Jurkat, Clone E6-1 (cell line): ENCODE measurements at places on chromosomes 2 and 18.

GRCh38 chr18:79405781-79406575 is 10.2 kb downstream of the NFATC1 start:
- DNase-seq: peak; percentile 41

- no peak for DNase-seq
These were observed 625 bp downstream of the LYPD6 start for GRCh38 chr2:149331023-149331400.

DNA sequence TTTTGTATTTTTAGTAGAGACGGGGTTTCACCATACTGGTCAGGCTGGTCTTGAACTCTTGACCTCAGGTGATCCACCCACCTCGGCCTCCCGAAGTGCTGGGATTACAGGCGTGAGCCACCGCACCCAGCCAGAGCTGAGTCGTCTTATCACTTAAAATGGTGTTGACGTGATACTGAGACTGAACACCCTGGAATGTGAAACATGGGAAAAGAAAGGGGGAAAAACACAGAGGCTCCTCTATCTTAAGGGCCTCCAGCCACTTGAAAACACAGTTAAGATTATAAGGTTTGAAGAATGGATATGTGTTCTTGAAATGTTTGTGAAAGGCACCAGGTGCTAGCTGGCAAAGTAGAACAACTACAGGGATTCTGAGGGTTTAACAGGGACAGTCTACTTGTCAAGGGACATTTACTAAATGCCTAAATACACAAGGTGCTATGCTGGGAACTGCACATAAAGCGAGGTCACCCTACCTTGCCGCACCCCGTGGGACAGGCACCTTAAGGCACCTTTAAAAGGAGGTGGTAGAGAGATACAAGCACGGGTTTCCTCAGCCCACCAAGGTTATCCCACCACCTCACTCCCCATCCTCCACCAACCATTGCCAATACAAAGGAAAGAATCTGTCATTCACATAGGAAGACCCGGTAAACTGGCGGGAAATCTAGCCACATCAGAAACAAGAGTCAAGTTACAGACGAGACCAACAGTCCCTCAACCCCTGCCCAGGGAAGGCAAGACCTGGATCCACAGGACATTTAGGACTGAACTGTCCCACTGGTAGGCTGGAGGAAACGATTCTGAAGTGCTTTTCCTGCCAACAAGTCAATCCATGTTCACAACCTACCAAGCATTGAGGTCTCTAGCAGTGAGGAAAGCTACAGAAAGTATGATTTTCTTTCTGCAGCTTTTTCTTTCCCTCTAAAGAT is 43.4 kb downstream of the STK39 start:
- DNase-seq: no peak

- no peak for DNase-seq
These were observed 63.9 kb downstream of the GYPC start for GRCh38 chr2:126719833-126720351.

DNA sequence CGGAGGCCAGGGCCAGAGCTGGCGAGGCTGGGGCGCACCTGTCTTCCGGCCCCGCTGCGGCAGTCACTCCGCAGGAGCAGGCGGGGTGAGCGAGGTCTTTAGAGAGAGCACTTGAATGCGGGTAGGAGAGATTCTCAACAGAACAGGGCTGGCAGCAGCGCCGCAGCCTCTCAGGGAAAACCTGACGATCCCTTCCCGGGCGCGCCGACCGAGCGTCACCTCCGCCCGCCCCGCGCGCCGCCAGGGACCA is 526 bp downstream of the PRKRA start:
- DNase-seq: peak; percentile 68

DNA sequence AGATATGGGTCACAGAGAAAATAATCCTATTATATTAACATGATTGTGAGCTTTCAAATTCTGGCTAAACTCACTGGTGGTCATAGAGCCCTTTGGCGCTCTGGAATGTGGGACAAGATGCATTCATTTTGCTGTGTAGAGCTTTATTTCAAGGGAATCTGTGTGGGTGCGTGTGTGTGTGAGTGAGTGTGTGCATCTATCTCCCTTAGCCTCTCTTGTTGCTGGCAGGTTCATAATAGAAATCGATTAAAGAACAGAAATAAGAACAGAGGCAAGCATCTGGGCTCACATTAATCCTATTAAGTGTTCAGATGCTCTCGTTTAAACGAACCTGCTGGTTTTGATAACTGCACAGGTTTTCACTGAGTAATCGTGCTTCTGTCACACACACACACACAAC is 155.4 kb upstream of the PID1 start:
- no peak for DNase-seq

DNA sequence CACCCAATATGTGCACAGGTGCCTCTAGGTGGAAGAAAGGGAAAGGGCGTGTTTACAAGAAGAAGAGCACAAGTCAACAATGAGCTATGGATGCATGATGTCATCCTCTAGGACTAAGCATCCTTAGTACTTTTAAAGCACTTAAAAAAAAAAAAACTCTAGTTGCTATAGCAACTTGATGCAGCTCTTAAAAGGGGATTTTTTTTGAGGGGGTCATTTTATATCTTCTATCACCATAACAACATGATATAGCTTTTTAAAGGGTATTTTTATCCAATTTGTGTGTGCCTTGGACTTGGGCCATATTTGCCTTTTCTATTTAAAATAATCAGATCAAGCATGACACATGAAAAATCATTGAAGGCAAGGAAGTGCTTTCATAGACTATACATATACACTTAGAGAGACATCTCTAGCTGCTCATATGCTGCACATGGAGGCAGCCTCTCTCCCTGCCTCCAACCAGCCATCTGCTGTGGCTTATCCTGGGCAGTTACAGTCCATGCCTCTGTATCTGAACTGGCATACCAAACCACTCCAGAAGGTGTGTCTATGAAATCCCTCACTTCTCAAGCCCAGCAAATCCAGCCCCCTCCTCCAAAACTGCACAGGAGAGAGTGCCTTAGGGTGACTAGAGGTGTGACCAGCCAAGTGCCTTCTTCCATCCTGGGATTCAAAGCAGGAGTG is 165.4 kb downstream of the MSH2 start:
- DNase-seq: no peak

DNA sequence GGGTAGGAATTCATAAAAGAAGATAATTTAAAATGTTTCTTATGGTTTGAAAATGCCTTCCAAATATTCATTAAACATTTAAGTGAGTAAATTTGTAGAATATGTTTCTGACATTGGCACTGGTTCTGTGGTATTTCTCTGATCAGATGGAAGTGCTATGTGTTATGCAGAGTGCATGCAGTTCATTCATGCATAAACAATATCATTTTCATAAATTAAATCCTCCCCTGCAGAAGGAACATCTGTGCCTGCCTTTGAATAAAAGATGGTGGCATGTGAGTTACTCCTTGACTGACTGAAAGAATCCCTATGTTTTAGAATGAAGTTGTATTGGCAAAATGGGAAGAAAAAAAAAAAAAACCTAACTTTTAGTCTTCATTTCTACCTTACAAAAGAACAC is 5.9 kb downstream of the NEUROD1 start:
- DNase-seq: no peak

DNA sequence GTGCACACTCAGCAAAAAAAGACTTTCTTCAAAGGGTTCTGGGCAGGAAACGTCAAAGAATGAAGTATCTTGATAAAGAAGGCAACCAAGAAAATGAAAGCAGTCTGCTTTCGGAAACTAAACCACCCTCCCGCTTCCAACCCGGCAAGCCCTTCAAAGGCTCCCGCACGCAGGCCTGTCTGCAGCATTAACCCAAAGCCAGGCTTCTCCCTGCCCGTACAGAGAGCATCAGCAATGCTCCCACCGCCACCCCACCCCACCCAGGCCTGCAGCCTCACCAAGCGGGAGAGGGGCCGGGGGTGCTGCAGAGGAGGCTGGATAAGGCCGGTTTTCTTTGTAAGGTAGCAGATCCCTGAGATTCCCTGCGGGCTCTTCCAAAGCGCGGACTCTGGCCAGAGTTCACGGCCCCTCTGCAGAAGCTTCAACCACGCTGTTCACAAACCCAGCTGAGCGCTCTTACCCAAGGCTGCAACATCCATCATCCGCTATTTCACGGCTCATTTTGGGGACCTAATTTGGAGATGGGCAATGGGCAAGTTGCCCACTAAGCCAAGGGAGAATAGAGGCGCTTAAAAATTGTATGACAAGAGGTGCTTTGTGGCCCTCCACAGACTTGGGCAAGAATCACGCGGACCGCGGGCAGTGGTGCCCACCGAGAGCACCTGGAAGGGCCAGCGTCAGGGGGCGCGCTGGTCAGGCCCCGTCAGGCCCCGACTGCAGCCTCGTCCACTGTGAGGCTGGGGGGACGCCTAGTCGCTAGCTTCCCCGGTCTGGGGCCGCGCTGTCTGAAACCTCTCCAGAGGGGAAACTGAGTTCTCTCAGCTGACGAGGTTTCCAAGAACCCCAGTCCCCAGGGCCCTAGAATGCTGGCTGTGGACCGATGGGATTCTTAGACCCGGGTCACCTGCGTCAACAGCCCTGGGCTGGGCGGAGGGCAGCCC is 225.4 kb upstream of the ID2 start:
- DNase-seq: peak; percentile 89

DNA sequence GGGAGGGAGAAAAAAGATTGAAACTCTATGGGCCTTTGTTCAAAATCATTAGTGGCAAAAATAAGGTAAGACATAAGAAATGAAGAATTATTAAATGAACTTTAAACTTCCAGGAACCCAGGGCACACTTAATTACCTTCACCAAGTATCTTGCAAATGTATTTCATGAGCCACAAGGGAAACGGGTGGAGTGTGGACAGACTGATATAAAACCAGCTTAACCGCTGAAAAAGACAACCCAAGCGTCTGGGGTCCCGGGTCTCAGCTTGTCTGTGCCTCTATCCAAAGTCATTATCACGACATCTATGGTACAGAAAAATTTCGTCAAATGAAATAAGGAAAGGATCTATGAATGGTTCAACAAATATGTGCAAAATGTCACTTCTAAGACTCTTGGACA is 13.9 kb upstream of the MBOAT2 start:
- no peak for DNase-seq

- no peak for DNase-seq
These were observed 109.6 kb downstream of the PRELID3A start for GRCh38 chr18:12517142-12517825.

GRCh38 chr2:180662521-180662920 is 317.9 kb upstream of the UBE2E3 start:
- DNase-seq: no peak

DNA sequence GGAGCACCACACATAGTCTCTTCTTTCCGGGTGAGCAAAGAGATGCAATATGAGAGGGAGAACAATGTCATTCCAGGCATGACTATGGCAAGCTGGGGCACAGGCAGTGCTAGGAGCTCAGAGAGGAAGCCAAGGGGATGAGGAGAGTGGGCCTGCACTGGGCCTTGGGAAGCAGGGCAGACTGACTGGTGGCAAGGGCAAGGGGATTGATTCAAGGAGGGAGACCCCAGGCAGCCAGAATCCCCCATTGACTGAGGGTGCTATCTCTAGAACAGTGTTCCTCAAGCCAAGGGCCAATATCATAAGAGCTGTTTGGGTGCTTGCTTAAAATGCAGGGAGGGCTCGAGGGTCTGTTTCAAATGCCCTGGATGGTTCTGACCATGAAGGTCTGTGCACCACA is 36.1 kb downstream of the MARCO start:
- no peak for DNase-seq

DNA sequence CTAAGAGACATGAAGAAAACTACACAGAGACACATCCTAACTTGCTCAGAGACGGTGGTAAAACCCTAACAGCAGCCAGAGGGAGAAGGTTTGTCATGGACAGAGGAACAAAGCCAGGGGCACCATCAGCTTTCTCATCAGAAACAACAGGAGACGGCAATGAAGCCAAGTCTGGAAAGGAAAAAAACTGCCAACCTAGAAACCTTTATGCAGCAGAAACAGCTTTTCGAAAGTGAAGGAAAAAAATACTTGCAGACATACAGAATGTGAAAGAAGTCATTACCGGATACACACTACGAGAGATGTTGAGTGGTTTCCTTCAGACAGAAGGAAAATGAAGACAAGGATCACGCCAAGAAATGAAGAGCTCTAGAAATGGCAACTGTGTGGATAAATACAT is 55.9 kb downstream of the ANO7 start:
- DNase-seq: no peak

GRCh38 chr2:170436077-170436943 is 258.4 kb downstream of the MYO3B start:
- DNase-seq: no peak

GRCh38 chr18:36595046-36595817 is 233.6 kb downstream of the TPGS2 start:
- DNase-seq: no peak

GRCh38 chr2:227822416-227823003 is 8.9 kb downstream of the CCL20 start:
- DNase-seq: no peak

- DNase-seq: no peak
These were observed 36.6 kb downstream of the POMC start for GRCh38 chr2:25131567-25132298.

- DNase-seq: no peak
These were observed 75.0 kb downstream of the TPO start for GRCh38 chr2:1488181-1488671.
